ENCODE measurements at places on chromosomes 2 and 18. TPM values are rescaled to one million over a fixed set of nuclear protein-coding genes. Genes with fewer than 3 reads are reported as not detected.

ADCYAP1 gene
- not detected for total RNA-seq

GPR39 gene
- 3.7 TPM for total RNA-seq

NT5C1B gene
- total RNA-seq, result not detected

EFHD1 gene
- 0.45 TPM for total RNA-seq

C2orf74 gene
- 22.5 TPM for total RNA-seq

CCDC68 gene
- 3.7 TPM for total RNA-seq

LINC00305 gene
- not detected for total RNA-seq

ALPG gene
- not detected for total RNA-seq

SAP130 gene
- total RNA-seq, result 6.2 TPM

MAPRE2 gene
- 14.8 TPM for total RNA-seq

UGT1A5 gene
- total RNA-seq, result not detected

ALK gene
- not detected for total RNA-seq

MEP1B gene
- not detected for total RNA-seq

GPR35 gene
- total RNA-seq, result 0.15 TPM

LYG2 gene
- not detected for total RNA-seq

PLGLB2 gene
- 0.89 TPM for total RNA-seq

RAD51AP2 gene
- total RNA-seq, result not detected

ZNF385B gene
- total RNA-seq, result not detected

LNPK gene
- 19.7 TPM for total RNA-seq

BUB1 gene
- total RNA-seq, result 59.0 TPM

MRO gene
- 0.30 TPM for total RNA-seq

SATB2 gene
- total RNA-seq, result 2.5 TPM

PTCD3 gene
- total RNA-seq, result 73.5 TPM

CCDC148 gene
- total RNA-seq, result 0.50 TPM

TRMT61B gene
- total RNA-seq, result 11.1 TPM

TSPYL6 gene
- total RNA-seq, result not detected

EML6 gene
- under 0.01 TPM for total RNA-seq

NRP2 gene
- 22.7 TPM for total RNA-seq

LRRTM4 gene
- not detected for total RNA-seq

LOXL3 gene
- total RNA-seq, result 10.1 TPM

CFAP65 gene
- not detected for total RNA-seq

TBR1 gene
- total RNA-seq, result not detected

FIGN gene
- 0.74 TPM for total RNA-seq

CCDC121 gene
- 1.2 TPM for total RNA-seq

LYPD6 gene
- total RNA-seq, result 4.5 TPM

DYSF gene
- under 0.01 TPM for total RNA-seq

AOX1 gene
- 36.7 TPM for total RNA-seq

SPATA3 gene
- not detected for total RNA-seq

C2orf81 gene
- 3.7 TPM for total RNA-seq

UGT1A8 gene
- not detected for total RNA-seq

C2orf80 gene
- not detected for total RNA-seq

KIAA1328 gene
- total RNA-seq, result 3.1 TPM

FBLN7 gene
- total RNA-seq, result 1.0 TPM

PKDCC gene
- total RNA-seq, result 52.9 TPM

FNDC4 gene
- total RNA-seq, result 9.8 TPM

OTOF gene
- total RNA-seq, result not detected

CYP26B1 gene
- total RNA-seq, result not detected

ANKRD23 gene
- 0.89 TPM for total RNA-seq

AMER3 gene
- not detected for total RNA-seq

BOLL gene
- total RNA-seq, result not detected

GALNT14 gene
- total RNA-seq, result 1.0 TPM

SLC9A4 gene
- total RNA-seq, result not detected

KIF3C gene
- 14.1 TPM for total RNA-seq

ANKRD44 gene
- 1.5 TPM for total RNA-seq

MAP2 gene
- 4.9 TPM for total RNA-seq

Data from bronchus fibroblast of lung (primary cell).